ENCODE measurements at places on chromosomes 11 and 22.

GRCh38 chr11:126457817-126458216 lies 102.3 kb downstream of the ST3GAL4 start:
- no peak for DNase-seq

- no peak for DNase-seq
These were observed 112.7 kb downstream of the TEAD1 start for GRCh38 chr11:12786891-12787290.

DNA sequence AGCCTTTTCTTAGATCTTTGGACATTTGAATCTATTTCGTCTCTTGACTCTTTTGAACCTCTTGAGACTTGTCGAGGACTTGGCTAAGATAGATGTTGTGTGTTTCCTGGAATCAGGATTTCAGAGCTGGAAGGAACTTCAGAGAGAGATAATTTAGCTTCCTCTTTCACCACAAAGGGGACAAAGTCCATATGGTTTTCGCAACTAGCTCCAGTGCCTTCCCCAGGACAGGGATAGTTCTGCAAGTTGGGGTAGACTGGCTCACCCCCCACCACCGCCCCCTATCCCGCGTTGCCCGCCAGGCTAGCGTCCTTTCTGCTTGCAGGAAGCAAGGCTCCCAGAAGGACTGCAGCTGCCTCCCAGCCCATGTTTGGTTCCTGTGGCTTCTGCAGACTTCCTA lies 75.7 kb upstream of the MYO18B start:
- no peak for DNase-seq

DNA sequence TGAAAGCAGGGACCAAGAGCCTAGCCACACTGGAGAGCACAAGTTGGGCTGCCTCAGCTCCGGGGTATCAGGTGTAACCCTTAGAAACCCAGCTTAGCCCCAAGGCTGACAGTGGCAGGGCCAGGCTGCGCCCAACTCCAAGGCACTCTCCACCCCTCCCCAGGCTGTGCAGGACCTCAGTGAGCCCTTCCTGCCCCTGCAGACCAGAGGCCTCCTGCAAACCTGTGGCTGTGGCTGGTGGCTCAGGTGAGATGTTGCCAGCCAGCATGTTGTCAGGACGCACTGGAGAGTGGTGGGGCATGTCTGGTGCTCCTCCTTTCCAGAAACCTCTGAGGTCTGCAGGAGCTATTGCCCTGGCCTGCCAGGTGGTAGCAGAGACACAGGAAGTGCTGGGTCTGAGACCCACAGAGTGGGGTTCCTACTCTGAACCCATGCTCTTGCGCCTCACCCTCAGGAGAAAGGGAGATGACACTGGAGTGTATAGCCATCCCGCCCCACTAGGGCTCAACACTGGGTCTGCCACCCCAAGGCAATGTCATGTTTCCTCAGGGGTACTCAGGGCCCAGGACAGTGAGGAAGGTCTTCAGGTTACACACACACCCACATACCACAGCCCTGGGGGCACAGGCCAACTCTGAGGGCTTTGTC lies 2.4 kb upstream of the SCARF2 start:
- DNase-seq: no peak

- DNase-seq: no peak
These were observed 33.0 kb downstream of the GNB1L start for GRCh38 chr22:19821523-19822300.

DNA sequence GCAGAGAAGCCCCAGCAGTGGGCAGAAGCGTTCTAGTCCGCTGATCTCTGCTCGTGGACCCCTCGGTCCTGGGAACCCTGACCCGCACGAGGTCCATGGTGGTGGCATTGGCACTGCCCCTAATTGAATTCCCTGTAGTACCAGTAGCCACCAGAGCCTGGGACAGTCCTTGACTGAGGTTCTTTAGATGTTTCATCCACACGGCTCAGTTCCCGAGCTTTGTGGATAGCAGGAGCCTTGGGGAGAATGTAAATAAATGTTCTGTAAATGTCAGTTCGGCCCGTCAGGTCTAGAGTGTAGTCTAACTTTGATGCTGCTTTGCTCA lies 39.4 kb upstream of the SEPTIN5 start:
- no peak for DNase-seq

DNA sequence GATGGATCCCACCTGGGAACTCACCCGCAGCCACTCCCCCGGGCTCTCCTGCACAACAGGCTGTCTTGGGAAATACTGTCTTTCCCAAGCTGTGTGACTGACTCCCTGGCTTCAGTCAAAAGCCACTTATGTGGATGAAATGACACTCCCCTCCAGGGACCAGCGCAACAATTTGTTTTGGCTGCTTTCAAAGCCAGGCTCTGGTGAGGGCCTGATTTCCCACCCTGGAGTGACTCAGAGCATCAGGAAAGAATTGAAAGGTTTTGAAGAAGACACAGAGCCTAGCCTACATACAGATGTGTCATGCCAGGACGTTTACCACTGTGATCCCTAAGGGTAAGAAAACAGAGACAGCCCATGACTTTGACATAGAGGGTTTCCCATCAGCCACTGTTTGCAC lies 550.5 kb downstream of the MIAT start:
- no peak for DNase-seq

- DNase-seq: no peak
These were observed 2.0 kb upstream of the ROBO3 start for GRCh38 chr11:124863137-124863825.

GRCh38 chr22:23820748-23821211 lies 18.0 kb downstream of the DERL3 start:
- DNase-seq: no peak

- DNase-seq: no peak
These were observed 121.9 kb upstream of the PLET1 start for GRCh38 chr11:112382561-112382960.

DNA sequence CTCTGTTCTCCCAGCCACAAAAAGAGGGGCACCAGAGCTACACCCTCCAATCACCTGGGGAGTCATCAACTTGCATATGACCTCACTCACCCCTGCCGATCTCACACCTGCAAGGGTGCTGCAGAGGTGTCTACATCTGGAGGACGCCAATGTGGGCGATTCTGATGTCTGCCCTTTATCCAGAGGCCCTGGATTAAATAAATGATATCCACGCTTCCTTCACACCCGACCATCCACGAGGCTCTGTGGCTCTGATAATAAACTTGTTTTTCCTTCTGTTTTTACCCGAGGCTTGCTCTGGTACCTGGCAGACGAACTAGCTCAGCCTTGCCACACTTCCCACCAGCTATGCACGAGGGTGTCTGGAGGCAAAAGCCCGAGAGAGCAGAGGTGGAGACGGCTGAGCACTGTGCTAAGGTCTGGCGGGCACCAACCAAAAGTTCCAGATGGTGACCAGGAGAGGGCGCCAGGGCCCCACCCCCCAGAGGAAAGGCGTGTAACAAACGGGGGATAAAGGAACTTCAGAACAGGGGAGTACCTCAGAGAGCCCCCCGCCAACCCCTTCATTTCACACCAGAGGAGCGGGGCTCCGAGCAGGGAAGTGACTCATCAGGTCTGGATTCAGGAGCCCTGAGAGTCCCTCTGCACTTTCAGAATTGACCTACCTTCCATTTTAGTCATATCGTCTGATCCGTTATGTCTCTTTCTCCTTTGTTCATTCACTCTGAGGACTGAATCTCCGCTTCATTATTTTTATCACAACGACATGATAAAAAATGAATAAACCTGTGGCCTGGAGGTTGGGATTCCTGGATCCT lies 13.5 kb downstream of the SCN3B start:
- DNase-seq: peak; percentile 51

GRCh38 chr11:78377625-78378418 lies 39.8 kb downstream of the GAB2 start:
- DNase-seq: no peak

DNA sequence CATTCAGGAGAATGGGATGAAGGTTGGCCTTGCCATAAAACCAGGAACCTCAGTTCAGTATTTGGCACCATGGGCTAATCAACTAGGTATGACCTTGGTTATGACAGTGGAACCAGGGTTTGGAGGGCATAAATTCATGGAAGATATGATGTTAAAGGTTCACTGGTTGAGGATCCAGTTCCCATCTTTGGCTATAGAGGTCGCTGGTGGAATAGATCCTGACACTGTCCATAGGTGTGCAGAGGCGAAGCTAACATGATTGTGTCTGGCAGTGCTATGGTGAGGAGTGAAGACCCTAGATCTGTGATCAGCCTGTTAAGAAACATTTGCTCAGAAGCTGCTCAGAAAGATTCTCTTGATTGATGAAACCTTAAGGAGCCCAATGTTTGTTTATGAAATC lies 5.7 kb downstream of the NF2 start:
- DNase-seq: no peak

DNA sequence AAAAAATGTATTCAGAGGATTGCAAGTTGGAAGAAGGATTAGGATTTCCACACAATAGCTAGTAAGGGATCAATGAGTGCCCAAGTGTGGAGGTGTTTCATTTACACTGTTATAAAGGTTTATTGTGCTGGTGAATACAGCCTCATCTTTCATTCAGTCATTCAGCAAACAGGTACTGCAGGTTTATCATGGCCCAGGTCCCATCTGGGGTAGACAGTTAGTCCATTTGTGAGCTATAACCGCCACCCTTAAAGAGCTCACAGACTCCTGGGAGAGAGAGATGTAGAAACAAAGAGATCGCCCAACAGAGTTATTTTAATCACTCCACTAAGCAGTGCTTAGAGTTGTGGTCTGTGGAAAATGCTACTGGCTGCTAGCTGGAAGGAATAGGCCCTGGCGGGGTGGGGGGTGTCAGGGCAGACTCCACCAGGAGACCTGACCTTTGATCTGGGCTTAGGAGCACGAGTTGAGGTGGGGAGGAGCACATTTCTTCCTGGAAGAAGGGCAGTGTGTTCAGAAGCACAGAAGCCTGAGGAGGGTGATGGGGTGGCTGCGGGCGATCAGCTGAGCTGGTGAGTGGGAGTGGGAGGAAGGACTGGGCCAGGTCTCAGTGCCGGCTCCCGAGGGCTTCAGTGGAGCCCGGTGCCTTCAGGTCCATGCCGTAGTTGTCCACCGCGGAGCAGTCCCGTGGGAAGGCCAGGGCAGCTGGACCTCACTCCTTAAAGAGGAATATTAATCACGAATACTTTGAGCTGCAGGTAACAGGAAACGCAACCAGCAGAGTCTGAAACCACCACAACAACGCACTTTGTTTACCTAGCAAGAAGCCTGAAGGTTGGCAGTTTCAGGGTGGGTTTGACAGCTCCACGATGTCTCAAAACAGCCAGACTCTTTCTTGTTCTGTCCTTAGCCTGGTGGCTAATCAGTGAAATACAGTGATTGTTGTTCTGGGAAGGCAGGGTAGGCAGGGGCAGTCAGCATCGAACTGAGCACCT lies 11.2 kb downstream of the TOM1 start:
- DNase-seq: no peak

- no peak for DNase-seq
These were observed 857 bp downstream of the ARCN1 start for GRCh38 chr11:118572981-118573550.

- DNase-seq: no peak
These were observed 941.3 kb downstream of the OPCML start for GRCh38 chr11:132590986-132591385.

DNA sequence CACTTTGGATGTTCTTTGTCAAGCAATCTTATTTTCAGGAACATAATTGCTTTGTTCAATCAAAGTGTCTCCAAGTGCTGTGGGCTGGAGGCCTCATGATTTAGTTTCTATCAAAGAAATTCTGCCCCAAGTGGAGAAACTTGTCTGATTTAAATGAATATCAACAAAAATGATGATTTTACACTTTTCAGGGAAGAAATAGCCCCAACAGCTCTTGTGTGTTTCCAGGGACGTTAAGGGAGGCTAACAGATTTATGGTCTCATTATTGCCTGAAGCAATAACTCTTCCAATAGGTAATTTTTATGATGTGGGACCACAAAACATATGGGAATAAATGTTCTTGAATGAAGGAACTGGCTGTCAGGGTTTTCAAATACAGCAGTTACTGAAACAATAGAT lies 699.1 kb downstream of the FAM181B start:
- DNase-seq: no peak

DNA sequence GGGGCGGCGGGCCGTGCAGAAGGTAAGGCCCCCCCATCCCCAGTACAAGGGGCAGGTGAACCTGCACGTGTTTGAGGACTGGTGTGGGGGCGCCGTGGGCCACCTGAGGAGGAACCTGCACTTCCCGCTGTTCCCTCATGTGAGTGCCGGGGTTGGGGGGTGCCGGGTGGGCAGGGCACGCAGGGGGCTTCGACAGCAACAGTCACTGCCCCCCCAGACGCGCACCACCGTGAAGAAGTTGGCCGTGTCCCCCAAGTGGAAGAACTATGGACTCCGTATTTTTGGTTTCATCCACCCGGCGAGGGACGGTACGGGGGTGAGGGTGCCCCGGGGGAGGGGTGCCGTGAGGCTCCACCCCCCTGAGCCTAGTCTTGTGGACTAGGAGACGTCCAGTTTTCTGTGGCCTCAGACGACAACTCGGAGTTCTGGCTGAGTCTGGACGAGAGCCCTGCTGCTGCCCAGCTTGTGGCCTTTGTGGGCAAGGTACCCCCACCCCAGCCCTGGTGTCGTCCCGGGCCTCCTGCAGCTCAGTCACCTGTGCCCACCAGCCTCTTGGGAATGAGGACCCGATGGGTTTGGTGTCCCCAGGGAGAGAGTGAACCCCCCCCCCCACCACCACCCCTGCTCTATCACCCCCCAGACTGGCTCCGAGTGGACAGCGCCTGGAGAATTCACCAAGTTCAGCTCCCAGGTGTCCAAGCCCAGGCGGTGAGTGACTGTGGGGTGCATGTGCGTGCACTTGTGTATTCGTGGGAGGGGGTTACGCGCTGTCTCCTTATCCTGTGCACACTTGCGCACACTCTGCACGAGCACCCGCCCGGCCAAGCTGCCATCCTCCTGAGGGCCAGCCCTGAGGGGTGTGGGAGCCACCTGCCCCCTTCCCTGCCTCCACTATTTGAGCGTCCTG lies 3.8 kb downstream of the B4GALNT4 start:
- no peak for DNase-seq

- DNase-seq: no peak
These were observed 61.4 kb upstream of the MTMR2 start for GRCh38 chr11:95985174-95985808.

DNA sequence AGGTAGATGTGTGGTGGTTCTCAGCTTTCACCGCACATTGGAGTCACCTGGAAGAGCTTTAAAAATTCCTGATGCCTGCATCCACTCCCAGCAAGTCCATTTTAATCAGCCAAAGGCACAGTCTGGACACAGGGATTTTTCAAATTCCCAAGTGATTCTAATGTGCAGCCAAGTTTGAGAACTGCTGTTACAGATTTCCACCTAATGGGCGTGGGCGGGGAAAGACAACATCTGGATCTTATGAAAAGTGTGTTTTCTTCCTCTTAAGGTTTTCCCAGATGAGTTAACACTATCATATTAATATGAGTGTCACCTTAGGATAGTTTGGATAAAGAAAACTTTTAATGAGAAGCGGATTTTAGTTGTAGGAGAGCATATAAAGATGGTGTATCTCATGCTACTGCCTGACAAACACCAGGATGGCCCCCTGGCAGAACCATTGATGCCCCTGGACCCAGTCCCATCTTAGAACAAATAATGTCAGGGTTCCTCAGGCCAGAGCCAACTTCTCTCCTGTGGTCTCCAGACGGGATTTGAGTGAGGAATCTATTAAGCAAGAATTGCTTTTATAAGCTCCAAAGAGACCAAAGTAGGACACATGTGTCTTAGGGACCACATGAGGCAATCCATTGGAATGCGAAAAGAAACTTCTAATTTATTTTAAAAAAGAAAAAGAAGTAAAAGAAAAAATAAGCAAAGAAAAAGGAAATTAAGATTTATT lies 31.9 kb downstream of the POU2AF1 start:
- DNase-seq: no peak
